NCI-H1092 (cell line): ENCODE measurements at places on chromosomes 4 and X.

DNA sequence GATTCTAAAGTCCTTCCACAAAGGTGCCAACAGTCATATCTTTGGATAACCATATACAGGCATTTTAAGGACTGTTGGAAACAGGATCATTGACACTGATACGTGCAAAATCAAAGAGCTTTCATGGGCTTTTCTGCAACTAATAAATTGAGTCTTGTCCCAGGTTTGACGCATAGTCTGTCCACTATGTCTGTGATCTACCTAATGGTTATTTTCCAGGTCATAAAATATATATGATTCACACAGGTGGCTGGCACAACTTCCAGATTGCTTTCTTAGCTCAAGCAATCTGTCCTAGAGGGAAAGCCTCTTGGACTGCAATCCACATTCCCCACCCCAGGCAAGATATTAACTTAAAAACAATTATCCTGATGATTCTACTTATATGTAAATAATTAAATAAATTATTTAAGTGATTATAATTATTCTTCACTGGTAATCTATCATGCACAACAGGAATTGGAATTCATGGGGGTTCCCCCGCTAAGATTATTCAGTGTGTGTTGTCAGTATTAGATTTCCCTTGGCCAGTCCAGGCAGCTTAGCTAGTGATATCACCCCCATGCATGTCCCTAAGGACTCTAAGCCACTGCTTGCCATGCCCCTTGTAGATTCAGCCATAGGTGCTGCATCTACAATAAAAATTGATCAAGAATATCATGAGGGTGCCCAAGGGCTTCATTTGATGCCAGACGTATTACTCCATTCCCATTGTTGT, 97.8 kb downstream of the TLL1 start:
- no peak for DNase-seq

GRCh38 chrX:95290455-95290854, 1394.2 kb upstream of the DIAPH2 start:
- DNase-seq: no peak

DNA sequence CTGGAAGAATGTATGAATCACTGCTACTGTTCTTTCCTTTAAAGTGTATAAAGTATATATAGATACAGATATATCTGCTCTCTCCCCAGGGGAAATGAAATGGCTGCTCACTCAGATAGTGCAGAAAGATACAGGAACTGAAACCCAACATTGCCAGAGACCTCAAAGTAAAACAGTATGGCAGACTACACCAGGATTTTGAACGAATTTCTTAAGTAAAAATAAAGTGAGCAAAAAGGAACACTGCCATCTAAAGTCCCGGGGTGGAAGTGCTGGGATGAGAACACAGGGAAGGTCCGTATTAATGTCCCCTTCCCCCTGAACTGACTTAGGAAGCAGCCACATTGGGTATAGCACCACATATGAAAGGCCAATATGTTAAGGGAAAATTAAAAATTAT, 93.4 kb downstream of the TMA16 start:
- DNase-seq: no peak

- DNase-seq: no peak
Observed at GRCh38 chr4:137644201-137644600, 111.9 kb upstream of the PCDH18 start.

DNA sequence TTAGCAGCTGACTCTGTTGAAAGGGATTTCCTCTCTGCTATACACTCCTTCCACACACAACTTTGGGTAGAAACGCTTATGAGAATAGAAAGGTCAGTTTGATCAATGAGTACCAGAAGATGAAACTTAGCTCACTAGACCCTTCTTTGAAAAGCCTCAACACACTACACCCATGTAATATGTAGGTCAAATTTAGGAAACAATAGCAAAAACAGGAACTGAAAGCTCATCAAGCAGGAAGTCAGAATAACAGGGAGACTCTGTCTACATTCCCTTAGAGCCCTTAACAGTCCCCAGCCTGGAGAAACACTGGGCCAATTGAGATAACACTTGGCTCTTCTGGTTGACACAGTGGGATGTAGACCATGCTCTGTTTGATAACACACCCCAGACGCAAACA, 30.7 kb downstream of the SRPX2 start:
- no peak for DNase-seq

DNA sequence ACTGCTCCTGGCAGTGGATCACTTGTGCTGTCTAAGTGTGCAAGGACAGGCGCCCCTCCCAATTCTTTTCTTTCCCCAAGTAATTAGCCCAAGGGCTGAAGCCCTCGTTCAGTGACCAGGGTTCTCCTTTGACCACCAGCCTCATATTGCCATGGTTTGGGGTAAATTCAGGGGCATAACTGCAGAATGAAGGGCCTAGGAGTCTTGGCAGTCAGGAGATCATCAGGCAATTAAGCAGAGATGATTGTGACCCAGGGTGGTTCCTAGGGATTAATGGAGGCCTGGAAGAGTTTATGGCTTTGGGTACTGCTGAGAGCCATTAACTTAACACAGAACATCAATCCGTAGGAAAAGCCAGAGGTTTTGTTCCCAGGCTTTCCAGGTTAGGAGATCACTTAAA, 170.7 kb downstream of the PTTG2 start:
- DNase-seq: no peak

- no peak for DNase-seq
Observed at GRCh38 chrX:66833426-66833825, 194.5 kb upstream of the EDA2R start.

GRCh38 chr4:127352220-127353113, 280.3 kb upstream of the INTU start:
- DNase-seq: no peak

GRCh38 chrX:1181170-1181569, 31.3 kb downstream of the CRLF2 start:
- no peak for DNase-seq

DNA sequence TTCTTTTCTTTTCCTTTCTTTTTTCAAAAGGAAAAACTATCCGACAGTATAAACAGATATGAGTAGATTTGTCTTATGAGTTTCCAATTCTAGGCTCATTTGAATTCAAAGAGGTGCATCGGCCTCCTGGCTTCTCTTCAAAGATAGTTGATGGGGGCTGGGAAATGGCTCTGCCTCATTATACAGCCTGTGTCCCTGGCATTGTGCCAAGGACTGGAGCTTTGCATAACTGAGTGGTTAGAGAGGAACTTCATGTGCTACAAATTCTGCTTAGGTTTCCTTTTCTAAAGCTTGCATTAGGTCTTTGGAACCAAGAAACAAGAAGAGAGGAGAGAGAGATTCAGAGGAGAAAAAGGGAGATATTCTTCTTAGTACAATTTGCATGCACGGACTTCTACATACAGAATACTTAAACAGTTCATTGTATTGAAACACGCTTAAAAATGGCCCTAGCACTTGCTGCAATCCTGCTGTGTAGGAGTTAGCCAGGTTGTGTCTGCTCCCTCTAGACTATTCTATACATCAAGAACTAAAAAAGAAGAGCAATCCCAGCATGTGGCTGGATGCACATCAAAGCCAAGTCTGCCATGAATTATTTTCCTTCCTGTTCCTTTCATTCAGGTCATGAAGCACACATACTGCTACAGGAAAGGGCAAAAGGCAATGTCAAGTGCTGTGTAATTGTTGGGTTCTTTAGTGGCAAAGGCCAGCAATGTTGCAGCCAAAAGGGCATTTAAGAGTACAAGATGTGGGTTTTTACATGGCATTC, 70.9 kb downstream of the INTS12 start:
- DNase-seq: peak; percentile 12

- no peak for DNase-seq
Observed at GRCh38 chrX:69988955-69989394, 60.8 kb downstream of the AWAT2 start.

GRCh38 chr4:10706236-10706635, 21.7 kb upstream of the CLNK start:
- no peak for DNase-seq

GRCh38 chr4:103996637-103997036, 276.9 kb upstream of the TACR3 start:
- no peak for DNase-seq

DNA sequence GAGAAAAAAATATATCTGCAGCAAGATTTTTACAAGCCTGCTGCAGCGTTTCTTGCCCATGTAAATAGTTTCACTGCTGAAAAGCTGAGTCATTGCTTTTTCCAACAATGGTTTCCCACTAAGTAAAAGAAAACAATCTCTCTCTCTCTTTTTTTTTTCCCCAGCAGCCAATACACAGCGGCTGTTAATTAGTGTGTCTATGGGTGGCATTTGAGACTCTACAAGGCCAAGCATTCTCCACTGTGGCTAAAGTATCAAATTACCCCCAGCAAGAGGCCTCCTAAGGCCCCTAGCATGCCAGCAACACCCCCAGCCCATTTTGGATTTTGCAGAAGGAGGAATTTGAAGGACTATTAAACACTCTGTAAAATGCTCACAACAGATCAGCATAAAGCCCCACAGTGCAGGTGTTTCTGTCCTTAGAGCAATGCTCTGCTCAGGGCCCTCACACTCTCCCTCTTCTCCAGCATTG, 837.4 kb downstream of the TRIML1 start:
- DNase-seq: peak; percentile 69

- DNase-seq: no peak
Observed at GRCh38 chrX:19566359-19567222, 51.3 kb upstream of the MAP3K15 start.

DNA sequence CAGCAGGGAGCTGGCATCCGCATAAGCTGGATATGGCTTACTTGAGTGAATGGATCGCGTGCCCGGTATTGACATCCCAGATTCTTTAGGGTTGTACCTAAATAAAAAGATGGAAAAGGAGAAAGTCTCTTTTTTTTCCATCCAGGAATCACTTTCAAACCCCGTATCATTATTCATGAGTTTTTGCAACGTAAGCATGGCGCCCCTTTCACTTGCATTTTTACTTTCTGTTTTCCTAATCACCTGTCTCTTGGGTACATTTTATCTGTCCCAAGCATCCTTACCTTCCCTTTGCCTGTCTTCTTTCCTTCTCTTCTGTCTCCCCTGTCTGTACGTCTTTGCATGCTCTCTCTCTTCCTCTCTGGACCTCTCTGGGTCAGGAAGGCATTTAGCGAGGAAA, 128.6 kb downstream of the CPE start:
- no peak for DNase-seq

- no peak for DNase-seq
Observed at GRCh38 chr4:184280591-184281071, 63.0 kb upstream of the ENPP6 start.

- no peak for DNase-seq
Observed at GRCh38 chrX:134548257-134549201, 88.6 kb downstream of the HPRT1 start.
